Kidney capillary endothelial cell (primary cell): ENCODE measurements at places on chromosomes 4 and X.

- no peak for DNase-seq
Measured at GRCh38 chr4:34043131-34043530, 2201.2 kb downstream of the ARAP2 start.

DNA sequence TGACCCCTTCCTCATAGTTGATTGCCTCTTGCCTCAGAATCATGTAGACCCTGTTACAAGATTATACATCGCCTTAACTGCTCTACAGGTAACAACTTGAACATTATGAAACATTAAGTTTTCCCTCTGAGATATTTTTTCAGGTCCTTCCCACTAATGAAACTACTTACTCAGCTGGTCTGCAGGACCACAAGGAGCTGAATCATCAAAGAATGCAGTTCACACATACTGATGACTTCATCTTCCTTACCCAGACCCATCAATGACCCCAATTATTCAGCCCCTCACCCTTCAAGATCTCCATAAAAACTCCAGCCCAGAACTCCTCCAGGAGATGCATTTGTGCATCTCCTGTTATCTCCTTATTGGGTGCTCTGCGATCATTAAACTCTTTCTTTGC is 720.9 kb downstream of the RAPGEF2 start:
- no peak for DNase-seq

DNA sequence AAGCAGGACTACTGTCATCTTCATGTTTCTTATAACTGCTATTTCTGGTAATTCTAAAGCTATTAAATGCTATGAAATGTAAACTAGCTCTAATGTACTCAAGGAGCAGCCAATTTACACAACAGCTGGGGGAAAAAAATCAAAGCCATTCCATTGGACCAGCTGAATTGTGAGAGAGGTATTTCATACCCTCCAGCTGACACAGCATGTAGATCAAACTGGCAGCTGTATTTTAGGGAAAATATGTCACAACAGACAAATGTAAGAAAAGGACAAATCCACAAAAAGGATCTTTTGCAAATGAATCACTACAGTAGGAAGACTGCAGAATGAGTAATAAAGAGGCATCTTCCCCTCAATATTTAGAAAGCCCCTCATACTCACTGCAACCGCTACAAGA is 65.2 kb upstream of the FAM47B start:
- no peak for DNase-seq

- DNase-seq = no peak
Measured at GRCh38 chrX:151736685-151737084, 2.1 kb downstream of the CNGA2 start.
